ENCODE measurements at places on chromosomes 1 and 21.

DNA sequence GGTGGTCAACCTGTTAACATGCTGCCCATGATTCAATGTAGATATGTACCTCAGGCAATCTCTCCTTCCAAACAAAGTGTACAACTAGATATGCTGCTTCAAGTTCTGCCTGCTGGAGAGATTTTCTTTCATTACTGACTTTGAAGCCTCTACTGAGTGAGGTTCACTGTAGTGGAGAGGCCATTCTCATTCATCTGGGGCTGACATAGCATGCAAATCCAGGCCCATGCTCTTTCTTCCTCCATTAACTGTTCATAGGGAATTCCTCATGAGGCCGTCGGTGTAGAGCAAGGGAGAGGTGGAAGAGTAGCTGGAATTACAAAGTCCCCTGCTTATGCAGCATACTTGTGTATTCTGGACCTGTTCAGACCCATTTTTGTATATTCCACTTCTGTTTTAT, 38.6 kb downstream of the VANGL2 start:
- DNase-seq, result no peak

GRCh38 chr1:3028531-3029282, 7.4 kb downstream of the ACTRT2 start:
- DNase-seq, result no peak

DNA sequence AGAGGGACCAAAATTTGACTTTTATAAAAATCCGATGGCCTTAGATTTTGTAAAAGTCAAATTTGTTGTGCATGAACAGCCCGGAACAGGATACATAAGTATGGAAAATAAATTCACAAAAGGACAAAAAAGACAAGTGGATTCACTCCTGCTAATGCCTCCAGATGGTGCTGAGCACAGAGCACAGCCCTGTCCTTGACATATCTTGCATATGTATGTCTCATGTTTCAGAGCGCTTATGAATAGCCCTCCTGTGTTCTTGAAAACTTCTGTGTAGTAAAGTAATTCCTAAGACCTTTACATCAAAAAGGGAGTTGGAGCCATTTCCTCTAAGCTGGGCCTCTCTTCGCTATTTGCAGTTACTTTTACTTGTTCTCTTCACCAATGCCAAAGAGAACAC, 110.7 kb upstream of the RAB3GAP2 start:
- no peak for DNase-seq

- DNase-seq, result no peak
These were observed 42.2 kb upstream of the ATP1A1 start for GRCh38 chr1:116330846-116331245.

GRCh38 chr21:34933609-34934335, 115.3 kb downstream of the RUNX1 start:
- DNase-seq, result no peak

DNA sequence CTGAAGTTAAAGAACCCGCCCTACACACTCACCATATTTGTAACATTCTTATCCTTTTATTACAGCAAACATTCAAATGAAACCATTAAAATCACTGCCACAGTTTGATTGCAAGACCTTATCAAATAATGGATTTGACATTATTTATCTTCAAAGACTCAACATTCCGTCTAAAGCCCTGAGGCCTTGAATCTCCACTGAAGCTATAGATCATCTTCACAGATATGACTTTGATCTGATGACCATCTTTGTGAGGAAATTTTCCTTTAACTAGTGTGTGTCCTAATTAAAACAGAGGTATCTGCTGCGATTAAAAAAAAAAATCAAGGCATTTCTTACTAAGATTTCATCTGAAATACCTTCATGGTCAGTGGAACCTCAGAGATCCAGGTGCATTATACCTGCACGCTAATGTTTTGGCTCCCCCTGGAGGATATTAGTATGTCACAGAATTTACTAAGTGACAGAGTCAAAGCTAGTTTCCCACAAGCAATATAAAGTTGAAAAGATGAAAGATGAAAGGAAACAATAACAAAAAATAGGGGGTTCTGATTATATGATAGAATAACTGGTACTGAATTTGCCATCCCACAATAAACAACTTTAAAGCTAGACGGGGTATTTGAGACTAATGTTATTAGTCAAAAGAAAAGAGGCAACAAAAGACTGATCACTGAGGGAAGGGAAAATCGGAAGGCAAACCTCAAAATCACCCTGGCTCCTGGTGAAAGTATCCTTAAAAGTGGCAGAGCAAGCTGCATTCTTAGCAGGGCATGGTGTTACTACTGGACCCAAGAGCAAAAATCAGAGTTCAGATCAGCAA, 923.4 kb downstream of the NCAM2 start:
- DNase-seq, result no peak
